ENCODE measurements at places on chromosomes 16 and 17. TPM values are rescaled to one million over a fixed set of nuclear protein-coding genes. Genes with fewer than 3 reads are reported as not detected.

DNA sequence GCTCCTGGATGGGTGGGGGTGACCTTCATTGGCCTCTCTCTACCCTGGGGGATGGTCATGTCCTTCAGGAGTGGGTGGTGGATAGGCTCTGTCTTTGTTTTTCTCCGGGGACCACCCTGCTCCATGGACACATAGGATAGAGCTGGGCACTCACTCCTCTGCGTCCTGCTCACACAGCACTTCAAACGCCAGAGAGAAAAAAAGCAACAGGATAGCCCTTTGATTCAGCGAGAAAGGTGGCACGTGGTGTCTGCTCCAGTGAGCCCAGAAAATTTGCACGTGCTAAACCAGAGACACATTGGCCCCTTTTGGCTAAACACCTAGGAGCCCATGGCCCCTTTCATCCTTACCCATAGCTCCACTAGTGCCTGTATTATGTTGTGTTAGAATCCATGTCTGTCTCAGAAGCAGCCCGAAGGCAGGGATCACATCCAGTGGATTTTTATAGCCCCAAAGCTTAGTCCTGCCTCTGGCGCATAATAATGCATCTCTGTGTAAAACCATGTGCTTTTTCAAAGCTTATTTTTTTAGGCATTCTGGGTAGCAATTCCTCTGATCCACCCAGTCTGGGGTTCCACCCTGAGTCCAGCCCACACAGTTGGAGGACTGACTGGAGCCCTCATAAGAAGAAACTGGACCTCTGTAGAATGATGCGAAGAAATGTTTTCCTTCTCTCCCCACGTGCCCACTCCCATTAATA is 90.1 kb downstream of the ASIC2 start:
- DNase-seq: no peak

- DNase-seq: peak; percentile 73
Measured at GRCh38 chr17:5706577-5707210, 122.4 kb upstream of the NLRP1 start.

- no peak for DNase-seq
Measured at GRCh38 chr16:71859762-71860521, 14.2 kb downstream of the ATXN1L start.

DNA sequence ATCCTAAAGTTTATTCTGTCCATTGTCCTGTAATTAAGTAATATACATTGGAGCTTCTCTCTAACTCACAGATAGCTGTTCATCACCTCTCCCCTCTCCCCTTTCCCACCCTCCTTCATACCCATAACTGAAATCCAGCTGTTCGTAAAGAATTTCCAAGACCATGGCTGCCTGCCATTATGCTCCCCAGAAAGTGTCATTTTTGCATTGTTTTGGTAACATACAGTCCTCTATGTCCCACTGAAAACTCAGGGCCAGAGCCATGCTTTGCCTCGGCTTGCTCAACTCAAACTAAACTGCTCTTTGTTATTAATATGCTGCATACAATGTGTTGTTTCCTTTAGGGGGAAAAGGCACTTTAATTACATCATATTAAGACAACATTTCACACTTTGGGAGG is 132.0 kb downstream of the MRTFB start:
- DNase-seq: no peak

GRCh38 chr17:59027750-59028149 is 78.9 kb downstream of the TRIM37 start:
- no peak for DNase-seq

DNA sequence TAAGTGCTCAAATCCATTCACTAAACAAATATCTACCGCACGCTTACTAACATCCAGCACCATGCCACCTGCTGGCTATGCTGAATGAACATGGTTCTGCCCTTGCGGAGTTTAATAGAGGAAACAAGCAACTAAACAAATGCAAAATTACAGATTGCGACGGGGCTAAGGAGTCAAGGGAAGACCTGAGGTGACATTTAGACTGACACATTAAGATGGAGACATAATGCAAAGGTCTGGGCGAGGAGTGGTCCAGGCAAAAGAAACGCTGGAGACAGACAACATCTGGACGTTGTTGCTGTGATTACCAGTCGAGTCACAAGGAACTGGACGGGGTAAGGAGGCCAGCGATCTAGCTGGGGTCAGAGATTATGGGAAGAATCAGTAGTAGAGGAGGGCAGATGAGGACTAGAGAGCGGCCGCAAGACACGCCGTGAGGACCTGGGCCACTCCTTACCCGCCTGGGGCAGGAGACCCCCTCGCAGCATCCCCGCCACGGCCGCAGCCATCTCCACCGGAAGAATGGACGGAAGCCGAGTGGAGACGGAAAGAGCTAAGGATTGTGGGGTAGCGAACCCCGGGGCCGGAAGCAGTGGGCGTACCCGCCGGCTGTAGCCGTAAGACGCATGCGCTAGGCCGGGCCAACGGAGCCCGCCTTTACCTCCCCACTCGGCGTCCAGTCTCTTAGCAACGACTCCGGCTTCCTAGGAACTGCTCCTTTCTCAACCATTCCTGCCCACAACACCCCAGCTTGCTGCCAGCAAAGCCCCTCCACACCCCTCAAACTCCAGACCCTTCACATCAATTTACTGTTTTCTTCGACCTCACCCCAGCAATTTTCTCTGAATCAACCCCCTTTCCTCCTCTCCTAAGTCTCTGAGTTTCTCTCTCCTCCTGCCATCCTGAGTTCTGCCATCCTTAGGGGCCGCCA is at the start of the genes LRRC46 and MRPL10:
Gene LRRC46 (plus strand): TSS at position 668 of the 931 bp plus-strand sequence. CDS start 320 bp downstream, outside the sequence.
Gene MRPL10 (minus strand): TSS at position 539 of the 931 bp plus-strand sequence. CDS start 30 bp downstream, at position 509.
- peak; percentile 94 for DNase-seq

GRCh38 chr16:11576427-11577289 is 10.1 kb downstream of the LITAF start:
- no peak for DNase-seq

GRCh38 chr16:3961449-3961849 is 80.9 kb upstream of the CREBBP start:
- DNase-seq: peak; percentile 30

DNA sequence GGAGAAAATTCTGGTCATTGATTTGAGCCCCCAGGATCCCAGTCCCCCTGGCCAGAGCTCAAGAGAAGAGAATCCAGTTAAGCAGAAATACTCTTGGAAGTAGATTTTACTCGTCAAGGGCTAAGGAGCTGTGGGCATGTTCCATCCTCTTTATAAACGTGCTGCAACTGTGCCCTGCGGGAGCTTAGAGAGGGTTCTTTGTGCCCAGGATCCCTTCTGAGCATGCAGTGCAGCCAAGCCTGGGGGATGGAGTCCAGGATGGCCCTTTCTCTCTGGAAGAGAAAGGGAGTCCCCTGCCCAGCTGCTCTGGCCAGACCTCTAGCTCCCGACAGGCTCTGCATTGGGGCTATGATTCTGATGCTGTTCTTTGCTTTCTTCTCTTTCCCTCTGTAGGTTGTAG is 9.5 kb upstream of the LGALS9 start:
- no peak for DNase-seq

PRKCB gene
- total RNA-seq: 0.77 TPM

ADGRG3 gene
- not detected for total RNA-seq

KRT32 gene
- total RNA-seq: not detected
